M059J (cell line): ENCODE measurements at places on chromosomes 1 and 21.
A peak's percentile ranks its signal among the peaks of the same experiment; 100 is the strongest.

- DNase-seq, result no peak
These were observed 49.6 kb downstream of the ELAPOR1 start for GRCh38 chr1:109163551-109163950.

GRCh38 chr1:107695341-107695740 lies 269.6 kb downstream of the VAV3 start:
- peak; percentile 75 for DNase-seq

DNA sequence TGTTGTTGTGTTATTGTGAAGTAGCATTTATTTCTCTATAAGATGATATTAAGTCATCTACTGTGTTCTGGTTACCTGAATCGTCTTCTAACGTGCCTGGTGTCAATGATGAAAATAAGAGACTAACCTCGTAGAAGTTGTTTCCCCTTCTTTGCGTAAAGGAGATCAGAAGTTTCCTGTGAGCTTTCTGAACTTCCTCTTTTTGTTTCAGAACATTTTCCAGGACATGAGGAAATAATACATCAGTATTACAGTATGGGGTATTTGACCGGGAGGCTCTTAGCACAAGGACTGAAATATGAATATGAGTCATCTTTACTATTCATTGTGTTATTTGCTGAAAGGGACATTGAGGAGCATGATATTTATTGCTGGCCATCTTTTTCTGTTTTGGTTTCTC lies 1.3 kb downstream of the ST6GALNAC3 start:
- no peak for DNase-seq

DNA sequence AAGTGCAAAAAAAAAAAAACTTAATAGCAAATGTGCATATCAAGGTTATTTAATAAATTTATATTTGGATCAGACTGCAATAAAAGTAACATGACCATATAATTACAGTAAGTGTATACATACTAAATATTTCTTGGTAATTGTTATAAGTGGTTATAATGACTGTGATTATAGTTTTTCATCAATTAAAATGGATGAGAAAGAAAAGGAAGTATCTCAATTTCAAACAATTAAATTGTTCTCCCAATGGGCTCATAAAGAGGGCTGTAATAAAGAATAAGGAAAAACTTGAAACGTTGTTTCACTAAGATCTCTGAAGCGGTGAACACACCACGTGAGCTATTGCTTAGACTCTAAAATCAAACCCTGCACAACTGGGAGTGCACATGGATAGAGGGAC lies 104.1 kb downstream of the CDC42BPA start:
- no peak for DNase-seq

- DNase-seq, result no peak
These were observed 8.6 kb downstream of the PRKACB start for GRCh38 chr1:84152649-84153056.

GRCh38 chr1:60448850-60449249 lies 375.3 kb upstream of the C1orf87 start:
- DNase-seq, result no peak

DNA sequence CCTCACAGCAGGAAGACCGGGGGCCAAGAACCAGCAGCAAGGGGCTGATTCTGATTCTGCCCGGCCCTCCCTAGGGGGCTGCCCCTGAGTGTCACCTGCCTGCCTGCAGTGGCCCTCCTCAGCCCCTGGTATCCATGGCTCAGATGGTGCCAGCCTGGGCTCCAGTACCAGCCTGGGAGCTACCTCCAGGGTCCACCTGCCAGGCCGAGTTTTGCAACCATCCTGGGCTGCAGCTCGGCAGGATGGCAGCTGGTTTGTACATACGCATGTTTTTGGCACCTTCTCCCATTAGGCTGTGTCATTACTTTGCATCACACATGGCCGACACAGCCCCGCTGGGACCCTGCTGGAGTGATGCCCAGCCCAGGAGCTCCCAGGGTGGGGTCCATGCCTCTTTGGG lies 93.3 kb upstream of the WNT4 start:
- DNase-seq, result no peak

DNA sequence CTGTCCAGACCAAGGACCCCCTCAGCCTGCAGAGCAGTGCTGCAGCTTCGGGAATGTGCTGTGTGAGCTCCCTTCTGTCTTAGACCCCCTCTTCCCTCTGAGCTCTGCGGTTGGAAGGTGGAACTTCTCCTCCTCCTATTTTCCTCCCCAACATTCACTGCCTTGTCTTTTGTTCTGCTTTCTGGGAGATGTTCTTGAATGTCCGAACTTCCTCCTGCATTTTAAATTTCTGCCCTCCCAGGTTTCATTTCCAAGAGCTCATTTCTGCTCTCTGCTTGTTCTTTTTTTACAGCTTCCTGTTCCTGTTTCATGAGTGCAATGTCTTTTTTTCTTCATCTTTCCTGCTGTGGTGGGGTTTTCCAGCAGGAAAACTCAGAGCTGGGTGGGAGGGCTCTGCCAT lies 29.3 kb downstream of the RRP1 start:
- DNase-seq, result no peak

- no peak for DNase-seq
These were observed 20.8 kb downstream of the TSEN15 start for GRCh38 chr1:184072376-184072775.

- no peak for DNase-seq
These were observed 646.6 kb upstream of the PTBP2 start for GRCh38 chr1:96074876-96075577.

DNA sequence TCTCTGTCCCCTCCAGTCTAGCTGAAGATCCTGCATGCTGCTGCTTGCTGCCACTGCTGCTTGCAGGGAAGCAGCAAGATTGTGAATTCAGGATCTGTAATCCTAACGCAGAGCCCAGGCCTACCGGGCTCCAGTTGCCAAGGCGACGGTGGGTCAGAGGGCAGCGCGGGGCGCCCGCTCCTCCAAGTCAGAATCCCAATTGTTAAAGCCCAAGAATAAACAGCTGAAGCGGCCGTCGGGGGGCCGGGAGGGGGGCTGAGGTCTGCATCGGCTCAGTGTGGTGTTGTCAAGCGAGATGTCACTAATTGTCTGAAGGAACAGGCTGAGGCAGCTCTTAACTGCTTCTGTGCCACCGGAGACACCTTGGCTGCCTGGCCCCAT lies 36.8 kb downstream of the AHDC1 start:
- no peak for DNase-seq

DNA sequence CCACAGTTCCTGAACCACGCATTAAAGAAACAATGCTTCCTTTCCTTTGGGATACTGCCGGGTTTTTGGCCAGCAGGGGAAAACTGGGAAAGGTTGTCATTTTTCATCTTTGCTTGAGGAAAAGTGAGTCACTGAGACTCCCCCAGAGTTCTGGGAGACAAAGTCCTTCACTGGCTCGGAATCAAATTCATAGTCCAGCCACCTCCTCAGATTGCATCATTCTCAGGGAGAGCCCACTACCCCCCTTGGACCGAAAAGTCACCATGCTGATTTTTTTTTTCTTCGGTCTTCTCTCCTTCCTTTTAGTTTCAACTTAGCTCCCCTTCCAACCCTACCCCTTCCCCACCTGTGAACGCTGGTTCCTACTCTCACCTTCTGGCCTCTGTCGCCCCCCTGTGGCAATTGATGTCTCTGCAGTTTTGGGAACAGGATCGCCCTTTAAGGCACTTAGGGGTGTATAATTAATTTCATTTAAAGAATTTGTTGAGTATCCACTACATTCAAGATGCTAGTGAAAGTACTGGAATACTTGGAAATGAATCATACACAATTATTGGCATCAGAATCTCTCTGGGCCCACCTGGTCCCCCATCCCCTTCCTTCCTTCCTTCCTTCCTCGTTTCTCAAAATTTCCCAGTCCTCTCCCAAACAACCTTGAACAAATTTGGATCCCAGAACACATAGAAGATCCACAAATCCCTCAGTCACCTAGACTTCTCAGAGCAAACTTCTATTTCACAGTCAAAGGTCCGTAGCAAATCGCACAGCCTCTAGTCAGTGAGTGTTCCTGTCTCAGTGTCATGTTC lies 6.9 kb downstream of the ACKR1 start:
- peak; percentile 32 for DNase-seq

- DNase-seq, result peak; percentile 94
These were observed 14.5 kb upstream of the CFAP298 start for GRCh38 chr21:32626621-32627196.

GRCh38 chr1:238647877-238648276 lies 738.5 kb upstream of the CHRM3 start:
- peak; percentile 98 for DNase-seq

GRCh38 chr1:103125219-103125618 lies 16.9 kb upstream of the COL11A1 start:
- DNase-seq, result no peak

DNA sequence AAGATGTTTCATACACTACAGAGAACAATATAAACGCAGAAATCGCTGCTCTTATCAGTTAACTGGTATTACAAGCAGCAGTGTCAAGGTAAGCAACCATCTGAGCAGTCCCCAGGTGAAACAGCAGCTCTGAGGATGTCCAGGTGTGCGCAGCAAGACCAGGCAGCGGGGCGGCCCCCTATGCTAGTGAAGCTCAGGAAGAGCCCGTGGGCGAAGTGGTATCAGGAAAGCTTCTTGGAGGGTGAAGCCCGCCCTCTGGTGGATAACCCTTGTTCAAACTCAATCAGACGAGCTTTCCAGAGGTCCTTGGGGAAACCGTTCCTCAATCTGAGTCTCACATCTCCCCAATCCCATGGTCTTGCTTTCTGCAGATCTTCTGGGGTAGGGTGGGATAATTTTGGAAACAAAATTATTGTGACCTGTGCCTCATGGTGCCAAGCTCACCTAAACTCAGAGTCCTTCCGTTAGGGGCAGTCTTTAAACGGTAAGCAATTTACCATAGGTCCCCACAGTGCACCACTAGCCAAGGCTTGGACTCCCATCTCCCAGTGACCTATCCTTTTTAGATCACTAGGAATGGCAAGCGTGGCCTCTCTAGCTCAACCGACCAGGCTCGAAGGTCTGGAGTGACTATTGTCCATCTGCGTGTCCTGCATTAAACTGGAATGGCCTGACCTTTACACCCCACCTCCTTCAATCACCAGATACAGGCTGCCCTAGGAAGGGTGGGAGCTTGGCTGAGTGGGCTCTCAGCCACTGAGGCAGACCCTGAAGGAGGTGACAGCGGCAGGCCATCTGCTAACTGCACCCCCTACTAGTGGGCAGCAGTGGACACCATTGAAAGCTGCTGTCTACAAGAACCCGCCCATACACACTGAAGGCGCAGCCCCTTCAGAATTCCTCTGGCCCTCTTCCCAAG lies 13.6 kb upstream of the FAM110D start:
- peak; percentile 83 for DNase-seq

- peak; percentile 72 for DNase-seq
These were observed 13.6 kb downstream of the PCNX2 start for GRCh38 chr1:233281711-233282581.

- no peak for DNase-seq
These were observed 3.6 kb downstream of the KRTCAP2 start for GRCh38 chr1:155169541-155169940.

- no peak for DNase-seq
These were observed 1.8 kb upstream of the ISG15 start for GRCh38 chr1:1011396-1011949.

- DNase-seq, result peak; percentile 69
These were observed at the start of gene S100A6 for GRCh38 chr1:153535242-153536011. Gene S100A6, minus strand, starts transcription at chr1:153535991. Its CDS starts 652 bp downstream, at chr1:153535339.

DNA sequence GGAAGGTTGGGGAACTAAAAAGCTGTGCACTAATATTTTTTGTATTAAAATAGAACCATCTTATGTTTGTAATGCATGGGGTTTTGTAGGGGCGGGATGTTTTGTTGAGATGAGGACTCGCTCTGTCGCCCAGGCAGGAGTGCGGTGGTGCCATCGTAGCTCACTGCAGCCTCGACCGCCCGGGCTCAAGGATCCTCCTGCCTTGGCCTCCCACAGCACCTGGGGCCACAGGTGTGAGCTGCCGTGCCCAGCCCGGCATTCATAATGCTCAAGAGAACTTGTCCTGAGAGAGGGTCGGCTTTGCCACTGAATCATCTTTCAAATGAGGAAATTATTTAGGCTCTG lies 3.0 kb upstream of the C1orf159 start:
- no peak for DNase-seq

- DNase-seq, result peak; percentile 6
These were observed 1011.1 kb downstream of the PLA2G4A start for GRCh38 chr1:187839873-187840272.

- no peak for DNase-seq
These were observed 1500.2 kb upstream of the PRMT6 start for GRCh38 chr1:105556266-105556665.

DNA sequence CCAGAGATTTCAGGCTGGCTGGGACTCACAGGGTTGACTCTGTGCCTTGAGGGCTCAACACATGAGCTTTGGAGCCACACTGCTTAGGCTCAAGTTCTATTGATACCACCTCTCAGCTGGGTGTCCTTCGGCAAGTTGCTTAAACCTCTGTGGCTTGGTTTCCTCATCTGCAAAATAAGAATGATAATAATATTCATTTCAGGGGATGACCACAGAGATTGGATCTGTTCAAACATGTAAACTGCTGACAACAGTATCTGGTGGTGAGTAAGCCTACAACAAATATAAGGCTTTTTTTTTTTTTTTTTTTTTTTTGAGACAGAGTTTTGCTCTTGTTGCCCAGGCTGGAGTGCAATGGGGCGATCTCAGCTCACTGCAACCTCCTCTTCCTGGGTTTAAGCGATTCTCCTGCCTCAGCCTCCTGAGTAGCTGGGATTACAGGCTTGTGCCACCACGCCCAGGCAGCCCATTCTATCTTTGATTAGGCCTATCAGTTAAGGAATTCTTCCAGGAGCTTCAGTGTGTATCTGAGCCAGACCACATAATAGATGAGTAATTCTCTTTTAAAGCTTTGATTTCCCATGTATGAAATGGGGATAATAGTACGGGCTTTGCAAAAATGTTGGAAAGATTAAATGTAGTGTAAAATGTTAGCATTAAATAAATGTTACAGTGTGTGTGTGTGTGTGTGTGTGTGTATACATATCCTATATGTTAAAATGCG lies 437.6 kb downstream of the PRDM2 start:
- peak; percentile 33 for DNase-seq

DNA sequence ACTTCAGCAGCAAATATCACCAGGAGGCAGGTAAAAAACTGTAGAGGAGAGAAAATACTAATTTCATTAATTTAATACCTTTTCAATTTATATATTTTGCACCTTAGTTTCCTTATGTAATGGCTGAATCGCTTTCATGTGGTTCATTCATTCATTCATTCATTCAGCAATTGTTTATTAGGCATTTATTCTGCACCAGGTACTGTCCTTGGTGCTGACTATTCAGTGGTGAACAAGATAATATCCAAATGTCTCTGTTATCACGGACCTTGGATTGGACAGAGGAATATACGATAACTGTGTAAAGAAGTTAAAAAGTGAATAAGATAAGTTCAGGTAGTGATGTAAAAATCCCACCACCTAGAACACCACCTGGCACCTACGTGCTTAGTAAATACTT lies 28.8 kb downstream of the TSPAN2 start:
- no peak for DNase-seq
